Activated CD4-positive, alpha-beta T cell treated with anti-CD3 and anti-CD28 coated beads, Interleukin-2, amount 50 U/mL, for 1 hour (primary cell): ENCODE measurements at places on chromosomes 16 and 17.
A peak's percentile ranks its signal among the peaks of the same experiment; 100 is the strongest.

DNA sequence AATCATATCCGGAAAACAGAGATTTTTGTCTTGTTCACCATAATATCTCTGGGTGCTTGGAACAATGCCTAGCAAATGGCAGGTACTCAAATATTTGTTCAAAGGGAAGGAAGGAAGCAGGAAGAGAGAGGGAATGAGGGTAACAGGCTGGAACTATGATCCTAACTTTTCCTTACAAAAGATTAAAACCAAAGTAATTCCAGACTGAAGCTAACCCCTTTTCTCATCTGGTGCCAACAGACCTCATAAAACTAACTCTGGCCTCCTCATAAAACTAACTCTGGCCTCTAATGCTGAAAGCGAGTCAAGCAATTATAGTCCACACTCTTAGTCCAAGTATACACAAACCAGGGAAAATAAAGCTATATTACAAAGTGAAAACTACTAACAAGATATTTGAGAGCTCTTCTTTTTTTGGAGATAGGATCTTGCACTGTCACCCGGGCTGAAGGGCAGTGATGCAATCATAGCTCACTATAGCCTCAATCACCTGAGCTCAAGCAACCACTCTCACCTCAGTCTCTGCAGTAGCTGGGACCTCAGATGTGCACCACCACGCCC lies 84.6 kb downstream of the KANSL1 start:
- DNase-seq = no peak

GRCh38 chr17:7676533-7676932 lies 10.8 kb downstream of the TP53 start:
- no peak for DNase-seq

GRCh38 chr16:79097166-79097565 lies 503.4 kb downstream of the MAF start:
- no peak for DNase-seq

- DNase-seq = no peak
Measured at GRCh38 chr17:76013377-76013932, 12.8 kb downstream of the CDK3 start.

GRCh38 chr17:17104494-17104893 lies 62.2 kb downstream of the MPRIP start:
- DNase-seq = no peak

- no peak for DNase-seq
Measured at GRCh38 chr17:67121316-67121891, 77.0 kb downstream of the CACNG1 start.

DNA sequence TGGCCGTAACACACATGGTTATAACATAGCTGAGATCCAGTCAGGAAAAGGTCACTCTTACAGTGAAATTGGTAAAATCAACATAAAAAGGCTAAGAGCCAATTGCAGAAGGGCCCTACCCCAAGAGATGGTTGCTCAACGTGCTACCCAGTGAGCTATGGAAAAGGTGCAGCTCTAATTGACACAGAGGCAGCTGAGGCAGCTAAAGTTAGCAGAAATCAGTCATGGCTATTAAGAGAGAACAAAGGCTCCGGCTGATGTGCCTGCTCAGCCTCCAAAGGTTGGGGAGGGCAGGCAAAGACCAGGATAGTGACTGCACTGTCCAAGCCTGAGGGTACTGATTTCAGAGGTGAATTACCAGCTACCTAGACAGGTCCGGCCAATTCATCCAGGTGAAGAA lies 76.5 kb upstream of the ATP2A3 start:
- DNase-seq = no peak

DNA sequence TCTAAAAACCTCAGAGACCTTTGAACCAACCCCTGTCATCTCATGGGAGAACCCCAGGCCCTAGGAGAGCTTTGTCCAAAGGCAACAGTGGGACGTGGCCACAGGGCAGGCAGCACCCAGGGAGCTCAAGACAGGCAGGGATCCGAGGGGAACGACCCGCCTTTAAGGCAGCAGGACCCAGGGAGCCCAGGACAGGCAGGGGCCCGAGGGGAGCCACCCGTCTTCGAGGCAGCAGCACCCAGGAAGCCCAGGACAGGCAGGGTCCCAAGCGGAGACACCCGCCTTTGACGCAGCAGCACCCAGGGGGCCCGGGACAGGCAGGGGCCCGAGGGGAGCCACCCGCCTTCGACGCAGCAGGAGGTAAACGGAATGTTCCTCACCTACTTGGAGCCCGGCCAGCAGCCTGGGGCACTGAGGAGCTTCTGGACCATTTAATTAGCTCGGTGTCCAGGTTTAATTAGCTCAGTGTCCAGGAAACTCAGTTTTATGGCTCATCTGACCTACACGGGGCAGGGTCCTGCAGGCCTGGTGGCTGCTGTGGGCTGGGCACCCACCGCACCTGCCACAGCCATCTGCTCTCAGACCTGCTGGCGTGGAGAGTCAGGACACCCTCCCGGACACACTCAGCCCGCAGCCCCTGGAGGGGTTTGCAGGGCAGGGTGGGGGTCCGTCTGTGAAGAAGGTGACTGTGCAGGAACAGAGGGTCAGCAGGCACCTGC lies 24.4 kb downstream of the PIEZO1 start:
- DNase-seq = no peak

DNA sequence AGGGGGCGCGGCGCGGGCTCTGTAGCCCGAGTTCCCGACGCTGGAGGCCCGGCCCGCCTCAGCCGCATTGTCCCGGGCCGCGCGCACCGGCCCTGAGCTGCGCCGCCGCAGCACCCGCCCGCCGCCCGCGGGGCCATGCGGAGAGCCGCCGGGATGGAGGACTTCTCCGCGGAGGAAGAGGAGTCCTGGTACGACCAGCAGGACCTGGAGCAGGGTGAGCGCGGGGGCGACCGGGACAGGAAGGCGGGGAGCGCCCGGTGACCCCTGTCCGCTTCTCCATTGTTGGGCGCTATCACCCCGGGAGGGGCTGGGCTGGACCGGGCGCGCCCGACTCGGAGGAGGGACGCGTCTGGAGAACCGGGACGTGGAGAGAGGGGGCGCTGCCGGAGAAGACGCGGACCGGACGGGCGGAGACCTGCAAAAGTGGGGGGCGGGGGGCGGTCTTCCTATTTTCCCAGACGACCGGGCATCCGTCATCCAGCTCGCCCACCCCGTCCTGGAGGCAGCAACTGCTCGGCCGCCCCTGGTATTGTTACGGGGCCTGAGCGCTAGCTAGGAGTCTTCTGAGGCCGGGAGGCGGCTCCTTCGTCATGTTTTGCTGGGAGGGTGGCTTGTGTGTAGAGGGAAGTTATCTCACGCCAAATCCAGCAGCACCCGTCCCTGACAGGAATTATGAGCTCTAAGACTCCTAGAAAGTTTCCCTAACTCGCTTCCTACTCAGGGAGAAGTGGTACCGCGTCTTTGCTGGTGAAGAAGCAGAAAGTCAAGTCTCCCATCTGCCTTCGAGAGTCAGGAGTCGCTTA lies 678 bp downstream of the CDR2L start:
- peak; percentile 8 for DNase-seq

GRCh38 chr17:8125947-8126490 lies 2.1 kb upstream of the HES7 start:
- no peak for DNase-seq

DNA sequence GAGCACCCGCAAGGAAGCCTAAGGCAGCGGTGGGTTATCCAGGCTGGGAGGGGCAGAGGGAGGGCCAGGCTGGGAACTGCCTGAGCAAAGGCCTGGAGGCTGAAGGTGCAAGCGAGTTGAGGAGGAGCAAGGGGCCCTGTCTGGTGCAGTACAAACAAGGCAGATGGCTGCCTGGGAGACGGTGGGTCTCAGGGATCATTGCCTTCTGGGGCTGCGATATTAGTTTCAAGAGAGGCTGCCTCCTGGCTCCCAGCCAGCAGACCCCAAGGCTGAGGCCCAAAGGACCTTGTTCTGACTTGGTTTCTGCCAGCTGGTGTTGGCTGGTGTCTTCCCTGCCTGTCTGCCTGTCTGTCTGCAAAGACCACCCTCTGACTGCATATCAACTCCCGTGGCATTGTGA lies 154.0 kb downstream of the IRF8 start:
- DNase-seq = no peak

DNA sequence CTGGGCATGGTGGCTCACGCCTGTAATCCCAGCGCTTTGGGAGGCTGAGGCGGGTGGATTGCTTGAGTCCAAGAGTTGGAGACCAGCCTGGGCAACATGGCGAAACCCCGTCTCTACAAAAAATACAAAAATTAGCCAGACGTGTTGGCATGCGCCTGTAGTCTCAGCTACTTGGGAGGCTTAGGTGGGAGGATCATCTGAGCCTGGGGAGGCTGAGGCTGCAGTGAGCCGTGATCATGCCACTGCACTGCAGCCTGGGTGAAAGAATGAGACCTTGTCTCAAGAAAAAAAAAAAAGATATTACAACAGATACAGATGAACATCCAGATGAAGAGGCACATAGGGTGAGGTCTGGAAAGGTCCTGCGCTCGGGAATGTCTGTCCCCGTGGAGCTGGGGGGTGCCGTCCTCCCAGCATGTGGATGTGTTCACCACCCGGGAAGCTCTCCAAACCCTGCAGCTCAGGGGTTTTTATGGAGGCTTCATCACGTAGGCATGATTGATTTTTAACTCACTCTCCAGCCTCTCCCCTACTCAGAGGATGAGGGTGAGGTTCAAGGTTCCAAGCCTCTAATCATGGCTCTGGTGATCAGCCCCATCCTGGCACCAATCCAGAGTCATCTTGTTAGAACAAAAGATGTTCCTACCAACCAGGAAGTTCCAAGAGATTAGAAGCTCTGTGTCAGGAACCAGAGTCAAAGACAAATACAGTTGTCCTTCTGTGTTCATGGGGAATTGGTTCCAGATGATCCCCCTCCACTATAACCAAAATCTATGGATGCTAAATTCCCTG lies 85.0 kb upstream of the DNAJA2 start:
- no peak for DNase-seq

GRCh38 chr16:8305201-8305600 lies 285.1 kb downstream of the TMEM114 start:
- DNase-seq = no peak

DNA sequence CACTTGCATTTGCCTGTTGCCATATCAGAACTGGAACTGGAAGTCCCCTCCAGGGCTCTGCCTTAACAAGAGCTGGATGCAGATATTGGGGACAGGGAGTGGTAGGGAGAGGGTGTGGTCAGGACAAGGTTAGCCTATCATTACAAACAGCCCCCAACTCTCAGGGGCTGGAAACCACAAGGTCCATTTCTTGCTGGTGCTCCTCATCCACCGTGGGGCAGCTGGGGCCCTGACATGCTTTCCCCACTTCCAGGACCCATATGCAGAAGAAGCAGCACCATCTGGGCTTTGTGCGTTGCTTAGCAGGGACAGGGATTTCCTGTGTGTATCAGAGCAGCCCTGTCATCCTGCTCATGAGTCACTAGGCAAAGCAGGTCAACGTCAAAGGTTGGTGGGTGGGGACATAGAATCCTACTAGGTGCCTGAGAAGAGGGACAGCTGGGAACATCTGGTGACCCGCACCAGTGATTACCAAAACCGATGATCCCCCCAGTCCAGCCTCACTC lies 26.9 kb downstream of the RGS9 start:
- no peak for DNase-seq

DNA sequence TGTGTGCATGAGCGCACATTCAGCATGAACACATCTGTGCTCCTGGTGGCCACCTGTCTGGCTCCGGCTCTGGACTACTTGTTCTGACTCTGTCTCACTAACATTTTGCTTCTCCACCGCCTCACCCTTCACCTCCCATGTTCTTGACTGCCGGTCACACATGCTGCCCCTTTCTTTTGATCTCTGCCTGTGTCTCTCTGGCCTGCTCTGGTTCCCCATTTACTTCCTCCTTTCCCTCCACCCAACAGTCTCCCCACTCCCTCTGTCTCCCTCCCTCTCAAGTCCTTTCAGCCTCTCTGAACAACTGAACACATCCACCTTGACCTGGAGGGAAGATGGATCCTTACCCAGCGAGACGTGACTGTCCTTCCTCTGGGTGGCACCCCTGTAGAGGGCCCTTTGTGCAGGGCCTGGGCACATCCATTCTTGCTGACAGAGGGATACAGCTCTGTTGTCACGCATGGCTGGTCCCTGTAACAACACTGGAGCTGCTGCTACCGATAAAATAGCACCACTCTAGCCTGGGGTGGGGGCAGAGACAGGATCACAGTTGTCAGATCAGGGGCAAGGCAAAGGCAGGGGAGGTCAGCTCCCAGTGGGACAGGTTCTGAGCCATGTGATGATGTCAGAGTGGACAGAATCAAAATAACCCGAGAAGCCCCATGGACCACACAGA lies 11.0 kb downstream of the ZSCAN32 start:
- DNase-seq = no peak

DNA sequence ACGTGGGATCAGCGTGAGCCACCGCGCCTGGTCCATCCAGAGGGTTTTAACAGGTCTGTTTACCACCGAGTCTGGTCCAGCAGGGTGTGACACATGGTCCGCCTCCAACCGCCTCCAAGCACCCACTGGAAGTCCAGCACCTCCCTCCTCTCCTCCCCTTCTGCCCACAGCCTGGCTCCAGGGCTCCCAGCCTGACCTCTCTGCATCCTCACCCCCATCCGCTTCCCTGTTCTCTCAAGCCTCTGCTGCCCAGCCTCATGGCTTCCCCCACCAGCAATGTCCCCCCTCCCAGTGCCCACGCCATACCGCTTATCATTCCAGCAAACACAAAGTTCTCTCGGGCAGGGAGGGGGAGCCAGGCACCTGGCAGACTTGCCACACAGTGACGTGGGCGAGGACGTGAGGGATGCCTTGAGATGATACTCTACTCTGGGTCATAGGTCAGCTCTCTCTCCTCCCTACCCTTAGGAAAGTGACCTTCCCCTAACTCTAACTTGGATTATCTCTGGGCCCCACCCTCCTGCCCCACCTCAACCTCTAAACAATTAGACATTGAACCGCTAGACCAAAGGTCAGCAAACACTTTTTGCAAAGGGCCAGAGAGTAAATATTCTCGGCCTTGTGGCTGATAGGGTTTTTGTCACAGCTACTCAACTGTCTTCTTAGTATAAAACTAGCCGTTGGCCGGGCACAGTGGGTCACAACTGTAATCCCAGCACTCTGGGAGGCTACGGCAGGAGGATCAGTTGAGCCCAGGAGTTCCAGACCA lies 23.1 kb downstream of the CDC42EP4 start:
- no peak for DNase-seq

DNA sequence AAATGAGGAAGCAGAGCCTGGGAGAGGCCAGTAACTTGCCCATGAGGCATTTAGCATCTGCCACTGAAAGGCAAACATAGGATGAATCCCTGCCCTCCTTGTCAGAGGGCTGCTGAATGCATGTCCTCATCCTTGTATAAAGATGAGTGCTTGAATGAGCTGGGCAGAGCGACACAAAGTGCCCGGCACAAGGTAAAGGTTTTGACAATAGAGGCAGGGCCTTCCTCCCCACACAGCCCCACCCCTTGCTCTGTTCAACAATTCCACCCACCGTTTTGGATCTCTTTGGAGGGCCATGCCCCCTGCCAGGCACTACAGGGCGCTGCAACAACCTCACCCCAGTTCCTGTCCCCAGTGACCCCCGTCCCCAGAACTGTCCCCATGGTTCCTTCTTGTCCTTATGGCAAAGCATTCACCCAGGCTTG lies 1.4 kb upstream of the KRT19 start:
- DNase-seq = no peak

- no peak for DNase-seq
Measured at GRCh38 chr16:2585651-2586081, 47.8 kb downstream of the PDPK1 start.

- DNase-seq = no peak
Measured at GRCh38 chr17:43615330-43616028, 46.2 kb downstream of the MEOX1 start.
